ENCODE measurements at places on chromosomes 6 and 20. TPM values are rescaled to one million over a fixed set of nuclear protein-coding genes. Genes with fewer than 3 reads are reported as not detected.

EGFL8 gene
- 7.9 TPM for total RNA-seq

KCNK16 gene
- total RNA-seq = not detected

RAB44 gene
- total RNA-seq = not detected

DUSP15 gene
- total RNA-seq = not detected

BMP2 gene
- 0.73 TPM for total RNA-seq

DNA sequence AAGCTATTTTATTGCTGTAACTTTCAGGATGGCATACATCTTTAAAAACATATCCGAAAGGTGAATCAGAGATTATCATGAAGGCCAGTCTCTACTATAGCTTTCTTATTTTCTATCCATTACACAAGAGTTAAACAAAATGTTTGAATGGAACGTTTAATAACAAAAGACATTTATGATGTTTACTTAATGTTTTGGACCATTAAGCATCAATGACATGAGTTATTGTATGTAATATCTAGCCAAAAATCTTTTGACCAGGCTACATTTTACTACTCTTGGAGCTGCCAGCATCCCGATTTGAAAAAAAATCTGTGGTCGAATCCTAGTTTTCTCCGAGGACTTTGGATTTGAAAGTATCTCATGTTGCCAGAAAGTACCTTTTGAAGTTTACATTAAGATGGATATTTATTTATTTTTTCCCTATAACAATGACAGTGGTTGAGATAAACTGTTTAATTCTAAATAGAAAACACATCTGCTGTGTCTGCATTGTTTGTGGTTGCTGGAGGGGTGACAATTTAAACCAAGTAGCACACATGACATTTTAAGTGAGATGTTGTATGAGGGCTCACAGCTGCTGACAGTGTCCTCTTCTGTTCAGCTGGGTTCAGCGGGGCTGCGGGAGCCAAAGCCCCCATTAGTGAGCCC lies 293.7 kb upstream of the TCF21 start:
- no peaks in the 10 kb centered on the region for H3K27me3 ChIP-seq
- peaks cover 29% of the 10 kb centered on the region for H3K4me1 ChIP-seq
- no peaks in the 10 kb centered on the region for H3K36me3 ChIP-seq
- DNase-seq = peak; percentile 72

GRCh38 chr6:63418741-63419140 lies 99.0 kb upstream of the LGSN start:
- H3K4me3 ChIP-seq = no peak overlapping the region
- no peak for DNase-seq
- no peaks in the 10 kb centered on the region for H3K36me3 ChIP-seq
- H3K27ac ChIP-seq = no peak overlapping the region

GRCh38 chr6:30219244-30219643 lies 6.0 kb upstream of the TRIM26 start:
- H3K27ac ChIP-seq = no peak overlapping the region
- DNase-seq = peak; percentile 78
- no peak overlapping the region for H3K4me3 ChIP-seq
- H3K36me3 ChIP-seq = no peaks in the 10 kb centered on the region

DNA sequence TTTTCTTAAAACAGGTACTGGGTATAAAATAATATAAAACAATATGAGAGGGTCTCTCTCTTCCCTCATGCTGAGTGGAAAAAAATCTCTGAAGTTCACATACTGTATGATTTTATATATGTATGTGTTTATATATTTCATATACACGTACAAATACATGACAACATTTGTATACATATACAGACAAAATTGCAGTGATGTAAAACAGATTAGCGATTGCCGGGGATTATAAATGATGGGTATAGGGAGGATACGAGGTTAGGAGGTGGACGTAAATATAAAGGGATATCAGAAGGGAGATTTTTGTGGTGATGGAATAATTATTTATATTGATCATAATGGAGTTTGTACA lies 194.8 kb upstream of the PRSS16 start:
- H3K27me3 ChIP-seq = no peaks in the 10 kb centered on the region
- no peak overlapping the region for H3K27ac ChIP-seq

- H3K36me3 ChIP-seq = peaks cover 34% of the 10 kb centered on the region
- peaks cover 17% of the 10 kb centered on the region for H3K4me1 ChIP-seq
- no peak overlapping the region for H3K4me3 ChIP-seq
Observed at GRCh38 chr6:47241742-47242482, 67.8 kb downstream of the TNFRSF21 start.

GRCh38 chr6:81475646-81476045 lies 276.8 kb downstream of the TENT5A start:
- no peak overlapping the region for H3K27ac ChIP-seq
- H3K27me3 ChIP-seq = no peaks in the 10 kb centered on the region
- no peak for DNase-seq
- 0 out of 2 replicates have a peak, but pooled peaks cover 2% of the 10 kb centered on the region for H3K4me1 ChIP-seq
- no peak overlapping the region for H3K4me3 ChIP-seq
- no peaks in the 10 kb centered on the region for H3K36me3 ChIP-seq

DNA sequence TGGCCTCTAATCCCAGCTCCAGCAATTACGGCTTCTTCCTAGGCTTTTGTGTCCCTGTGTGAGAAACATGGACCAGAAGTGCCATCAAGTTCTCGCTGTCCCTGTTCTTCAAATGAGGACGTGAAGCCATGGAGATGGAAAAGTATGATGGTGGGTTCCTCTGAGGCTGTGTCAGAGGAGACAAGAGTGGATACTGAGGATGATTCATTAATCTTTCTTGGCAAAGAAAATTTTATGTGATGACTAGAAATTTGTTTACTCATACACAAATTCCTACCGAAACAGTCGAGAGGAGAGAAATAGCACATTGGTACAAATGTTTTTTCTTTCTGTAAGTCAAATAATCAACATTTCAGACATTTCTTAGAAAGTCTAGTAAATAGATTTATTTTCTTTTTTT lies 35.0 kb upstream of the PNRC1 start:
- no peak overlapping the region for H3K4me3 ChIP-seq
- H3K36me3 ChIP-seq = no peaks in the 10 kb centered on the region
- H3K27me3 ChIP-seq = no peaks in the 10 kb centered on the region
- no peak overlapping the region for H3K27ac ChIP-seq

GRCh38 chr6:157868835-157869234 lies 45.8 kb downstream of the SNX9 start:
- peaks cover 8% of the 10 kb centered on the region for H3K4me1 ChIP-seq
- peaks cover 6% of the 10 kb centered on the region for H3K36me3 ChIP-seq
- no peaks in the 10 kb centered on the region for H3K27me3 ChIP-seq
- H3K4me3 ChIP-seq = no peak overlapping the region

GRCh38 chr6:22248513-22249308 lies 48.1 kb downstream of the PRL start:
- no peaks in the 10 kb centered on the region for H3K36me3 ChIP-seq
- peaks cover 45% of the 10 kb centered on the region for H3K4me1 ChIP-seq
- H3K27ac ChIP-seq = peak overlapping the region; percentile 95
- H3K27me3 ChIP-seq = no peaks in the 10 kb centered on the region

DNA sequence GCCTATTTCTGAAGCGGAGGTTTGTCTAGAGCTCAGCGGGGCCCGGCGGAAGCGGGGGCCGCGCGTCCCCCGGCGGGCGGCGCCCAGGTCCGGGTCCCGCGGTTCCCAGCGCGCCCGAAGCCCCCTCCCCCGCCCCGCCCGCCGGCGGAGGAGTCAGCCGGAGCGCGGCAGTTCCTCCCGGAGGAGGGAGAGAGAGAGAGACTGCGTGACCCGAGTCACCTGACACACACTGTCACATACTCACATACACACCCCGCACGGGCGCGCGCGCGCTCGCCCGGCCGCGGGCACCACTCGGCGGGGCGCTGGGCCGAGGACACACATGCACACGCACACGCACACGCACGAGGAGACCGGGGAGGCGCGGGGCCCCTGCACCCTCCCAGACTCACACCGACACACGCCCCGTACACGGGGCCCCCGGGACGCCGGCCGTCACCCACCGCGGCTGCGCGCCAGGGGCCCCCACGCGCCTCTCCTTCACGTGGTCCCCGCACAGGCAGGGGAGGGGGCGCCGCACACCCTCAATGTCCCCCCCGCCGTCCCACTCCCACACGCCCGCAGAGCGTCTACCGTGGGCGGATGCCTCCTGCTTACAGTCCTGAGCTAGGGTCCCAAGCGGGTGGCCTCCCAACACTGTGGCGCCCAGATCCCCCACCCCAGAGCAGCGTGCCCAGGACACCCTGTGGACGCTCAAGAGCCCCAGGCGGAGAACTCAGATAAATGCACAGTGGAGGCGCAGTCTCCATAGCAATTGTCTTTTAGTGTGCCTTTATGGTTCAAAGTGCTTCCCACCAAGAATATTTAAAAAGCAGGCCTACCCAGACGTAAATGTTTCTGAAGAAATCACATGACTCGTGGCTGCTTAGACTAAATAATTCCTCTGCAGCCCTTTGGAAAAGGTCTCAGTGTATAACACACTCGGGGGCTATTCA lies at the start of gene RRAGD:
Gene RRAGD (minus strand): TSS at position 203 of the 935 bp plus-strand sequence. CDS start 280 bp downstream, outside the sequence.
- H3K36me3 ChIP-seq = no peaks in the 10 kb centered on the region
- H3K27ac ChIP-seq = no peak within 1 kb of the TSS
- H3K27me3 ChIP-seq = peaks cover 54% of the 10 kb centered on the region
- H3K4me1 ChIP-seq = peaks cover 7% of the 10 kb centered on the region
- H3K4me3 ChIP-seq = peak within 1 kb of the TSS; percentile 66

DNA sequence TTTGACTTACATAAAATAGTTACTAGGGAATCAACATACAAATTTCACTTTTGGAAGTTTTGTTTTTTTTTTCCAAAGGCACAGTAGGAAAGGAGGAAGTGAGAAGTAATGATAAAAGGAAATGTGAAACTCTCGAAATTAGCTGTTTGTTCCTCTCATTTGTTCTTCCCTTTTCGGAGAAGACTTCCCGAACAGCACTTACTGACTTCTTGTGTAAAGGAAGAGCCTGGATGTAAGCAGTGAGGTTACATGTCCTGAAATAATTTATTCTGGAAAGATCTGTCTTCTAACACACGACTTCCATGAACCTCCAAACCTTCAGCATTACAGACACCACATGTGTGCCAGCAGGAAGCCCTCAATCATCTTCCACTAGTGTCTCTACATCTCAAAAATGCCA lies 59.1 kb downstream of the KIF16B start:
- H3K36me3 ChIP-seq = peaks cover 3% of the 10 kb centered on the region
- no peak overlapping the region for H3K4me3 ChIP-seq
- no peak for DNase-seq
- H3K27ac ChIP-seq = no peak overlapping the region
- no peaks in the 10 kb centered on the region for H3K4me1 ChIP-seq

DNA sequence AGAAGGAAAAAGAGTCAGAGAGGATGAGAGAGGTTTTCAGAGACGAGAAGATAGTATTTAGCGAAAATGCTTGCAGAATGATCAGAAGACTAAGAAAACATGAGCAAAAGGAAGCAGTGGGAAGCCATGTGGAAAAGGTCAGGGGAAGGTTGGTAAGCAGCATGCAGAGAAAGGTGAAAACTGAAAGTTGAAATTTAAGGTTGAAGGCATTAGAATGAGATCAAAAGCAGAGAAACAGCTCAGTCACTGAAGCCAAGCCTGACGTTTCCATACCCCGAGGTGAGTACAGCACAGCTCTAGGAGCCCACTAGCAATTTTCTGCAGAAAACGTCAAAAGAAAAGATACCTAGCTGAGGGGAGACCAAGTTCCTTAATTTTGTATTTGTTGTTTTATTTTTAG lies 19.1 kb upstream of the TFB1M start:
- DNase-seq = no peak
- H3K27ac ChIP-seq = no peak overlapping the region
- H3K4me3 ChIP-seq = no peak overlapping the region
- no peaks in the 10 kb centered on the region for H3K36me3 ChIP-seq

GRCh38 chr6:62286470-62286843 lies 432 bp upstream of the KHDRBS2 start:
- no peaks in the 10 kb centered on the region for H3K4me1 ChIP-seq
- H3K4me3 ChIP-seq = no peak overlapping the region
- DNase-seq = no peak
- 0 out of 2 replicates have a peak, but pooled peaks cover 5% of the 10 kb centered on the region for H3K27me3 ChIP-seq
- H3K27ac ChIP-seq = no peak overlapping the region

DNA sequence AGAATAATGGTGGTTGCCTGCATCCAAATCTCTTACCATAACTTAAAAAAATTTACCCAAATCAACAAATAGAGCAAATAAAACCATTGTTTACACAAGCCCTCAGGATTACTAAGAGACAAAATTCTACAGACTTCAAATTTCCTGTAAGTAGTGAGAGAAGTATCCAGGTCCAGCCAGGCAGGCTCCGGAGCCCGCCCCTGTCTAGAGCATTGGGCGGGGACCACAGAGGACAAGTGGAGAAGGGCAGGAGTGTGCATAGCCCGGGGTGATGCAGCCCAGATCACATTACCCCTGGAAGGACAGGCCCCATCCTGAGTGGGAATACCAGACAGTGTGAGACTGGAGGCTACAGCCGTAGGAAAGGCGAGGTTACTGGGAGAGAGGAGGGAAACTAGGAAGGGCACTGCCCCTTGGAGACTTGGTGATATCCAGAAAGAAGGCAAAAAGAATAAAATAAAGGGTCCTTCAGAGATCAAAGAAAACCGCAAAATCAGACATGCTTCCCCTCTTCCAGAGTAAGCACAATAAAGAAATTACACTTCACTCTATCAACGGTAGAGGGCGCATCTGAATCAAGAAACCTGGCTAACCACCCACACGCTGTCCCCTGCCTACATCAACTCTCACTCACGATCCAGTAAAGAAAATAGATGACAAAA lies 26.6 kb downstream of the RIN2 start:
- peaks cover 21% of the 10 kb centered on the region for H3K36me3 ChIP-seq
- H3K4me1 ChIP-seq = peaks cover 44% of the 10 kb centered on the region
- H3K27ac ChIP-seq = peak overlapping the region; percentile 91

- peak overlapping the region; percentile 95 for H3K4me3 ChIP-seq
- peaks cover 12% of the 10 kb centered on the region for H3K4me1 ChIP-seq
- H3K27me3 ChIP-seq = no peaks in the 10 kb centered on the region
- no peak overlapping the region for H3K27ac ChIP-seq
- no peak for DNase-seq
- peaks cover 2% of the 10 kb centered on the region for H3K36me3 ChIP-seq
Observed at GRCh38 chr6:149544646-149545257, 1.1 kb downstream of the PPIL4 start.

DNA sequence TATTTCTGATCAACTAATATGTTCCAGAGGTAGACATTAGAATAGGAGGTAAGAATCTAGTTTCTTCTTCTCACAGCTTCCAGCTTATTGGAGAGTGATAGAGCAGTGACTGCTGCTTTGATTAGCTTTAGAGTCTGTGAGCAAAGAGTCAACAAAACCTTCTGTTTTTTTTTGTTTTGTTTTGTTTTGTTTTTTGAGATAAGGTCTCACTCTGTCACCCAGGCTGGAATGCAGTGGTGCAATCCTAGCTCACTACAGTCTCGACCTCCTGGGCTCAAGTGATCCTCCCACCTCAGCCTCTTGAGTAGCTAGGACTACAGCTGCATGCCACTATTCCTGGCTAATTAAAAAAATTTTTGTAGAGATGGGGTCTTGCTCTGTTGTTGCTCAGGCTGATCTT lies 39.3 kb downstream of the TSBP1 start:
- H3K36me3 ChIP-seq = no peaks in the 10 kb centered on the region
- no peak overlapping the region for H3K27ac ChIP-seq
- no peaks in the 10 kb centered on the region for H3K27me3 ChIP-seq
- no peak overlapping the region for H3K4me3 ChIP-seq
- no peaks in the 10 kb centered on the region for H3K4me1 ChIP-seq

DNA sequence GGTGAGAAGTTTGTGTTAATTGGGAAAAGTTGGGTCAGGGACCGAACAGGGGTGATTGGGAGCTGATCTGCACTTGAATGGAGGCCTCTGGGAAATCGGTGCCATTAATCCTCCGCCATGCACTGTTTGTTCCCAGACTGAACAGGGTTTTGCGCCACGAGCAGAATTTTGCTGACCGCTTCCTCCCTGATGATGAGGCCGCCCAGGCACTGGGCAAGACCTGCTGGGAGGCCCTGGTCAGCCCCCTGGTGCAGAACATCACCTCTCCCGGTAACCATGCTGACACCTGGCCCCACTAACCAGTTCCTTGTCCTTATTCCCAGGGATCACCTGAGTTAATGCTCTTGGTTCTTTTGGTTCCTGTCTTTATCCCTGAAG lies 21.7 kb downstream of the CUL9 start:
- no peaks in the 10 kb centered on the region for H3K36me3 ChIP-seq
- no peak overlapping the region for H3K4me3 ChIP-seq
- H3K27ac ChIP-seq = no peak overlapping the region
- H3K27me3 ChIP-seq = no peaks in the 10 kb centered on the region

Data from PC-3 (cell line).